ENCODE measurements at places on chromosomes 3 and 15. TPM values are rescaled to one million over a fixed set of nuclear protein-coding genes. Genes with fewer than 3 reads are reported as not detected.

DNA sequence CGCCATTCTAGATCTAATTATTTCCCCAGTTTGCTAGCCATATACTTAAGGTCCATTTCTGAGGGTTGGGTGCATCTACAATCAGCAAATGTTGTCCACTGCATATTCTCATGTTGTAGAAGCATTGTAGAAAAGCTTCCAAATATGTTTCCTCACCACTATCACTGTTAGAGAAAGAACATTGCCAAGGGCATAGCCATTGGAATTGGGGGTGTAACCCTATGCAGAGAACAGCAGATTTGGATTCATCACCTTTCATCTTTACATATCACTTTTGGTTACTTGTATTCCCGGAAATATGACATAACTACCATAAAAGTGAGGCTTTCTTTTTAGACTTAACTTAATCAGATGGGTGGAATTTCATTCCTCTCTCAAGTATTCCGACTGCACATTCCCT, 203.6 kb downstream of the LSAMP start:
- no peak for DNase-seq

Gene GADL1
- not detected for total RNA-seq

GRCh38 chr3:52319921-52320595, 3.9 kb downstream of the DNAH1 start:
- no peak for DNase-seq

DNA sequence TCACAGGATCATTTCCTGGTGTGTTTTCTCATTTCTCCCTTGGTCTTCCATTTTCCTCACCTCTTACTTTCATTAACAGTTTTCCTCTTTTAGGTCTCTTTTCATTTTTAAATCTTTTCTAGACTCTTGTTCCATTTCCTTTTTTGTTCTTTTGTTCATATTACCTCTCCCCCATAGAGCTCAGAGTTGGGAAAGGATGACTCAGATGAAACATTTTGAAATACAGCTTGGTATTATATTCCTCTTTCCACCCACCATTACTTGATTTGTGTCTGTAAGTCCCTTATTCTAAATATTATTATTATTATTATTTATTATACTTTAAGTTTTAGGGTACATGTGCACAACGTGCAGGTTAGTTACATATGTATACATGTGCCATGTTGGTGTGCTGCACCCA, 153.1 kb downstream of the VGLL3 start:
- DNase-seq = no peak

Gene SLC12A8
- 0.19 TPM for total RNA-seq

GRCh38 chr3:69764861-69765260, 25.6 kb downstream of the MITF start:
- DNase-seq = peak; percentile 60

Gene BFSP2
- not detected for total RNA-seq

GRCh38 chr15:49441356-49441755, 18.3 kb downstream of the FGF7 start:
- DNase-seq = no peak

- DNase-seq = no peak
Measured at GRCh38 chr3:128854475-128854874, 24.9 kb upstream of the ACAD9 start.

DNA sequence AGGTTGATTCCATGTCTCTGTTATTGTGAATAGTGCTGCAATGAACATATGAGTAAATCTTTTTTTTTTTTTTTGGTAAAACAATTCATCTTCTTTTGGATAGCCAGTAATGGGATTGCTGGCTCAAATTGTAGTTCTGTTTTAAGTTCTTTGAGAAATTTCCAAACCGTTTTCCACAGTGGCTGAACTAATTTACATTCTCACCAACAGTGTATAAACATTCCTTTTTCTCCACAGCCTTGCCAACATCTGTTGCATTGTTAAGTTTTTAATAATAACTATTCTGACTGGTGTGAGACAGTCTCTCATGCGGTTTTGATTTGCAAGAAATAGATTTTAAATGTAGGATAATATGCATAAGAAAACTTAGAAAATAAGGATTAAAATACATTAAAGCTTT, 279.0 kb upstream of the EPHA3 start:
- no peak for DNase-seq

Gene ISY1
- 25.1 TPM for total RNA-seq

- no peak for DNase-seq
Measured at GRCh38 chr15:94951538-94951937, 720.2 kb downstream of the MCTP2 start.

GRCh38 chr3:15321349-15321748, 11.0 kb downstream of the SH3BP5 start:
- DNase-seq = no peak

DNA sequence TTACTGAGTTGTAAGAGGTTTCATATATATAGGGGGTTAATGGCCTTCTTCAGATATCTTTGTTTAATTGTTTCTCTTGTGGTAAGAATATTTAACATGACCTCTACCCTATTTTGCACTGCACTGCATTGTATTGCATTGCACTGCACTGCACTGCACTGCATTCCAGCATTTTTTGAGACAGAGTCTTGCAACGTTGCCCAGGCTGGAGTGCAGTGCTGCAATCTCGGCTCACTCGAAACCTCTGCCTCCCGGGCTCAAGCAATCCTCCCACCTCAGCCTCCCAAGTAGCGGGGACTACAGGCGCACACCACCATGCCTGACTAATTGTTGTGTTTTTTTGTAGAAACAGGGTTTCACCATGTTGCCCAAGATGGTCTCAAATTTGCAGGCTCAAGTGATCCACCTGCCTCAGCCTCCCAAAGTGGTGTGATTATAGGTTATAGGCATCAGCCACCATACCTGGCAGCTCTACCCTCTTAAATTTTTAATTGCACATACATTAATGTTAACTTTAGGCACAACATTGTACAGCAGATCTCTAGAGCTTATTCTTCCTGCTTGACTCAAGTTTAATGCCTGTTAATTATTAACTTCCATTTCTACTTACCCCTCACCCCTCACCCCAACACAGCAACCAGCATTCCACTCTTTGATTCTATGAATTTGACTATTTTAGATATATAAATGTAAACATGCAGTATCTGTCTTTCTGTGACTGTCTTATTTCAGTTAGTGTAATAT, 38.4 kb downstream of the NEDD4 start:
- DNase-seq = no peak

DNA sequence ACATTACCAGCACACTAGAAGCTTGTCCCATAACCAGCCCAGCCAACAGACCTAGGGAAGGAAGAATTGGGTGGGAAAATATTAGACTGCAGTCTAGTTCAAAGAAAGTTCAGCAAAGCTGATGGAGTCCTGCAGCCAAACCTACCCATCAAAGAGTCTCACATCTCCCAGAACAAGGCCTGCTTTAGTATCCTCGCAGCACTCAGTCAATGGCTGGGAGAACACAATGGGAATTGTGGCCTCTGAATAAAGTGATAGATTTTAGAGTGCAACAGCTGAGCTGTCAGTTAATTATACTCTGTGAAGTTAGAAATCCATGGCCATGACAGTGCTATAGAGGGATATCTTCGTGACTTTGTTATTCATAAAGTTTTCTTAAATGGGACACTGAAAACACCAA, 207.2 kb upstream of the NAALADL2 start:
- DNase-seq = no peak

DNA sequence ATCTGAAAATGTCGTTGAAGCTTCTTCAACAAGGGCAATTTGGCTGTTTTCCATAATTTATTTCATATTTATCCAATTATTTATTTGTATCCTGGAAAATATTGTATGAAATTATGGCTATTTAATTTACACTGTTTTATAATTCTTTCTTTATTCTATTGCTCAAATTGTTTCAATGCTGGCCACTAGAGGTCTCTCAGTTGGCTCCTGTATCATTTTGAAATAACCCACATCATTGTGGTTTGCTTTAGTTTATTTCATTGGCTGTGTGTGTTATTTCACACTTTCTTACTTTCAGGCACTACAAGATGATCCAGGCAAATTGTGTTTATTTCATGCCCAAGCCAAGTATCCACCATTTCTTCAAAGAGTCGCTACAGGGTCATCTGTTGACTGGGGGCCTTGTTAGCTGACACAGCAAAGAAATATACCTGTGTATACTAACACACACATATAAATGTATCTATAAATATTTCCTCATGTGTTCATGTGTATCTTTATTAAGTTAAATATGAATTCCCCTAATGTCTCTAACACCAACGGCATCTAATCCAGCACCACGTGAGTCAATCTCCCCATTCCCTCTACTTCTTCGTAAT, 86.2 kb downstream of the NPAP1 start:
- no peak for DNase-seq

Gene RAD51
- 2.0 TPM for total RNA-seq

DNA sequence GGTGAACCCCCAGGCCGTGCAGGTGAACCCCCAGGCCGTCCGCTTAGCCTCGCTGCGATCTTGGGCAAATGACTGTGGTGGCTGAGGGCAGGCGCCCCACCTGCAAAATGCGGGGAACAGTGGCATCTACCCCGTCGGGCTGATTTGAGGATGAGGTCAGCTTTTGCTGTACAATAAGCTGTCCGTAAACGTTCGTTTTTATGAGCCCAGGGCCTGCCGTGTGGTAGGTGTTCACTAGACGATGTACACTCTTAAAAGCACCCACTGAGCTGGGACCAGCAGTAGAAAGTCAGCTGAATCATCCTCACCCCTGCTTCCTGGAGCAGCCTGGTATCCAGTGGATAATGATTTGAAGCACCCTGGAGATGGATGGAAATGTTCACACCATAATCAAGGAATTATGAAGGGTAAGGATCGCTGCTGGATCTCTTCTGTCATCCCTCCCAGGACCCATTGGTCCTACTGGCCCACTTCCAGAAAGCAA, 943 bp upstream of the PCSK6 start:
- DNase-seq = no peak
